ENCODE measurements at places on chromosomes 13 and 19.

DNA sequence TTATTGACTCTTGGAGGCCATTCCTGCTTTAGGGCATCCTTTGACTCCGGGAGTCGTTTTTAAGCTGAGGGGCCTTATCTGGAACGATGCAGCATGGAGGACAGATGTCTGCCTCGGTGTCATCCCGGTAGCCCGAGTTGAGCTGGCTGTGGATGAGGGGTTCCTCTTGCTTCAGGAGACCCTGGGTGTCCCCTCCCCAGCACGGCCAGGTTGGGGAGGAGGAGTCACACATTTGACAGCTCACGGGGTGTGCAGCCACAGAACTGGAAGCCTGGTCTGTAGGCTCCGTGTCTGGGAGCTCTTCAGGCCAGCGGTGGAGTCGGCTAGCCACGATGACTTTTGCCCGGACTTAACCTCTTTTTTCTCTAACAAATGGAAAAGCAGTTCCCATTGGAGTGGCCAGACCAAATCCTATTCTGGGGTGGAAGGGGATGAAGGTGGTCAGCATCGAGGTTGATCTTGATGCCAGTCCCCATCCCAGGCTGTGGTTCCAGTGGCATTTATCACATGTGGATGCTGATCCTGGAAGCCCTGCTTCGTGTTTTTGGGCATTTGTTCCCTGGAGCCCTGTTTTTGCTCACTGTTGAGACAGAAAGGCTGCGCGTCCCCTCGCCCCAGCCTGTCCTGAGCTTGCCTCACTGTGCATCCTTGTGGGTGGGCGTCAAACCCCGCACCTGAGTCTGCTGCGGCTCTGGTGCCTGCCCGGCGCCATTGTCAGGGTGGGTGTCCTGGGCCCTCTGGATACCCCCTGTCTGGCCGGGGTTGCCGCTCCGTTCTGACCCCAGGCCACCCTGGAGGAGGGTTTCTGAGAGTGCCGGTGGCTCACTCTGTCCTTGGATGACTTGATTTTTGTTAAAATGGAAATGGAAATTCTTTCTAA, 12.0 kb downstream of the TFDP1 start:
- no peak for DNase-seq

DNA sequence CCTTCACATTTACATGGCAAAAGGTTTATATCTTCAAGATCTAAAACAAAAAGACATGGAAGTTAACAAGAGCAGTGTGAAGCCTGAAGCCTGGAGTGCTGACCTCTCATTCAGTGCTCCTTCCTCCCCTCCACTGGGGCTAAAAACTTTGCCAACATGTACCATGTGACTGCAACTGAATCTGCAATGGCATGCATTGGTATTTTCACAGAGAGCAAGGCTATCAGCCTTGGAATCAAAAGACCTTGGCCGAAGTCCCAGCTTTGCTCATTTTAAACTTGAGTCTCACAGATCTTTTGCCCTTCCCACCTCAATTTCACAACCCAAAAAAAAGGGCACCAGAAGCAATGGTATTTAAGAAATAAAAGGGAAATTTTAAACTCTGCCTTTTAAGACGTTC, 325.1 kb downstream of the DCT start:
- DNase-seq = no peak

DNA sequence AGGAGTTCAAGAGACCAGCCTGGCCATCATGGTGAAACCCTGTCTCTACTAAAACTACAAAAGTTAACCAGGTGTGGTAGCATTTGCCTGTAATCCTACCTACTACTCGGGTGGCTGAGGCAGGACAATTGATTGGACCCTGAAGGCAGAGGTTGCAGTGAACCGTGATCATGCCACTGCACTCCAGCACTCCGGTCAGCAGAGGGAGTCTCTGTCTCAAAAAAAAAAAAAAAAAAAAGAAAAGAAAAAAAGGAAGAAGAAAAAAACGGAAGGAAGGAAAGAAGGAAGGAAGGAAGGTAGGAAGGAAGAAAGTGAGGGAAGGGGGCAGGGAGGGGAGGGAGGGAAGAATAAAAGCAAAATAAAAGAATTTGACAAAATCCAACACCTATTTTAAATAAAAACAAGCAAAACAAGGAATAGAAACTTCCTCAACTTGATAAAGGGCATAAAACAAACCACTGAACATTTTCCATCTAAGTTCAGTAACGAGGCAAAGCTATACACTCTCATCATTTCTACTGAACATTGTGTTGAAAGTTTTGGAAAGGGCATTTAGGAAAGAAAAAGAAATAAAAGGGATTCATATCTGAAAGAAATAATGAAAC, 411.6 kb upstream of the SLITRK5 start:
- DNase-seq = no peak

GRCh38 chr19:16372065-16372915, 47.7 kb downstream of the KLF2 start:
- DNase-seq = no peak

- DNase-seq = no peak
Measured at GRCh38 chr13:91154558-91155353, 192.7 kb upstream of the MIR17HG start.

- peak; percentile 75 for DNase-seq
Measured at GRCh38 chr13:51125495-51126226, 14.6 kb upstream of the C13orf42 start.

- DNase-seq = no peak
Measured at GRCh38 chr19:54312436-54313377, at the start of gene LILRA5. TSS of gene LILRA5 (minus strand) at chr19:54313166. CDS start at chr19:54313019, 147 bp downstream.

- DNase-seq = peak; percentile 51
Measured at GRCh38 chr19:10390652-10391286, 10.4 kb upstream of the TYK2 start.

- no peak for DNase-seq
Measured at GRCh38 chr19:6851359-6851758, 36.0 kb upstream of the ADGRE1 start.

- DNase-seq = no peak
Measured at GRCh38 chr13:97944396-97945029, 9.0 kb upstream of the IPO5 start.

DNA sequence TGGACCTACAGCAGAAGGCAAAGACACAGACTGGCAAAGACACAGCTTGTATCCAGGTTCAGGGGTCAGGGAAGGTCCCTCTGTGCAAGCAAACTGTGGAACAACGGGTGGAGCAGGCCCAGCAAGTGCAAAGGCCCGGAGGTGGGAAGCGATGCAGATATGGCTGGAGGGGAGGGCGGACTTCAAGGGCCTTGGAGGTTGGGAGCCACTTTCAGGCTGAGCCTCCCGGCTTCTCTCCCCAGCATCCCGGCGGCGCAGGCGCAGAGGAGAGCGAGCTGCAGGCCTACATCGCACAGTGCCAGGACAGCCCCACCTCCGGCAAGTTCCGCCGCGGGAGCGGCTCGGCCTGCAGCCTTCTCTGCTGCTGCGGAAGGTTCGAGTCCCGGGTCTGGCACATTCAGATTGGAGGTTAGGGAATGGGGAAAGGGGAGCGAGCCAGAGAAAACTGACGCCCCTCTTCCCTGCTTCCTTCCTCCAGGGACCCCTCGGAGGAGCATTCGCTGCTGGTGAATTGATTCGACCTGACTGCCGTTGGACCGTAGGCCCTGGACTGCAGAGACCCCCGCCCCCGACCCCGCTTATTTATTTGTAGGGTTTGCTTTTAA, 2.1 kb upstream of the PNPLA6 start:
- peak; percentile 42 for DNase-seq

- no peak for DNase-seq
Measured at GRCh38 chr19:54875506-54875905, 1.5 kb downstream of the FCAR start.

DNA sequence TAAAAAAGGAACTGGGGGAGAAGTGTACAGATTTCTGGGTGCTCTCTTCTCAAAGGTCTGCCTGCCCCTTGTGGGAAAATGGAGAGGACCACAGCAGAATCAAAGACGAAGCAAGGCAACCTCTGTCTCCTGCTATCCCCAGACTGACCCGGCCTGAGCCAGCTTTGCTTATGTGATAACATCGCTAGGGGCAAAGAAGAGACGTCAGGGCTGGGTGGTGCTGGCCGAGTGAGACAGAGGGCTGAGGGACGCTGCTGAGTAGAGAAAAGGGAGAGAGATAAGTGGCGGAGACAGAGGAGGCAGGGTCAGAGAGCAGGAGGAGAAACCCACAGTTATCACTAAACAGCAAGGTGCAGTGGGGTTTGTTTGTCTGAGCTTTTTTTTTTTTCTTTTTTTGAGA, 4.6 kb upstream of the MUC16 start:
- DNase-seq = no peak

GRCh38 chr13:30235216-30235615, 72.1 kb downstream of the KATNAL1 start:
- DNase-seq = no peak

DNA sequence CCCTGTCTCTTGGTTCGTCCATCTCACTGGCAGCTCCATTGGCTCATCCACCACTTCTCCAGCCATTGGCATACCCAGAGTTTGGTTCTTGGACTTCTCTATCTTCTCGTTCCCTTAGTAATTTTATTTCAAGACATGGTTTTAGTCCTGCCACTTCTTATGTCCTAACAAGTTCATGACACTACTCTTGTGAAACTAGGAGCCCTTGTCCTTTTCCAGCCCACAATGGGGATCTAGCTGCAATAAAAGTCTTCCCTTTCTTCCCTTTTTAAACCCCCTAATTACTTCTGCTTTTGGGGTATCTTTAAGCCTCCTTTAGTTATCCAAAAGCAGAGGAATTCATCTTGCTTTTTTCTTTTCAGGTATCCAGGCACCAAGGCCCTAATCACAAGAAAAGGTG, 2.9 kb upstream of the RCBTB2 start:
- no peak for DNase-seq

DNA sequence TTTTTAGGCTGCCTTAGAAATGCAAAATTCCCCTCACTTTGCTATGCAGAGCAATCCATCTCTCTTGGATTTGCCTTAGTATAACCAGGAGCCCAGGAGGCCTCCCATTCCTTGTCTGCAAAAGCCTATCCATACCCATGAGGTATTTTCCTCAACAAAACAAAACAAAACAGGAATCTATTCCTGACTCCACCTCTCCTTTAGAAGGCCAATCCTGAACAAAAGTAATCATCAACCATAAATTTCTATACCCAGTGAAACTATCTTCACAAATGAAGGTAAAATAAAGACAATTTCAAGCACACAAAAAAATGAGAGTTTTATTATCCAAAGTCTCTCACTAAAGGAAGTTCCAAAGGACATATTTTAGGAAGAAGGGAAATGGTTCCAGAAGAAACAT, 365.7 kb downstream of the KCNRG start:
- no peak for DNase-seq

DNA sequence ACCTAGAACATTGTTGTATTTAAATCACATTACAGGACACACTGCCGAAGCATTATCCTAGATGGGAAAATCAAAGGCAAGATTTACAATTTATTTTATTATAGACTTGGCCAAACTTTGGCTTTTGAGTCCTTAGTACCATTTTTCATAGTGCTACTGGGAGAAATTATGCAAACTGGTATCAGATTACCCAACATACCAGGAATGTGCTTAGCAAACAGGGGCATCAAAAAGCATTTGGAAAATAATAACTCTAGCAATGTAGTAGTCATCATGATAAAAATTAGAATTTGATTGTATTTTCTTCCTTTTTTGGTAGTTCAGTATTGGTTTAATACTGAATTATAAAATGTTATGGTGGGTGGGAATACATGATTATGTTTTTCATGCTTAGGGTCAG, 34.0 kb downstream of the GPC6 start:
- no peak for DNase-seq

- no peak for DNase-seq
Measured at GRCh38 chr13:76865109-76865508, 21.1 kb downstream of the KCTD12 start.

DNA sequence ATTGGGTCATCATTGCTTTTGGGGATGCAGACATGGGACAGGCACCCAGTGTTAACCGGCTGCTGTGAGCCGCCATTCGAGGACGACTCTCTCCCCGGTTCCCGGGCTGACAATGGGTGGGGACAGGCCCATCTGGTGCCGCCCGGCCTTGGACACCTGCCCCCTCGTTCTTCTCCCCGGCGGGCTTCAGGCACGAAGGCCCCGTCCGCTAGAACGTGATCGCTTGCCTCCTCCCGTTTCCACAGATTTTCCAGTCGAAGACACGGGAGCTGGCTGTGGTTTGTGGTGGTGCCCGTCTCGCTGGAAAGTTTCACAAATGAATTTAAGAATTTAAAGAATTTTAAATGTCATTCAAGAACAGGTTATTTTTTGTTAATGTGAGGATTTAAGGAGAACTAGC, 2.0 kb downstream of the PALM start:
- no peak for DNase-seq

DNA sequence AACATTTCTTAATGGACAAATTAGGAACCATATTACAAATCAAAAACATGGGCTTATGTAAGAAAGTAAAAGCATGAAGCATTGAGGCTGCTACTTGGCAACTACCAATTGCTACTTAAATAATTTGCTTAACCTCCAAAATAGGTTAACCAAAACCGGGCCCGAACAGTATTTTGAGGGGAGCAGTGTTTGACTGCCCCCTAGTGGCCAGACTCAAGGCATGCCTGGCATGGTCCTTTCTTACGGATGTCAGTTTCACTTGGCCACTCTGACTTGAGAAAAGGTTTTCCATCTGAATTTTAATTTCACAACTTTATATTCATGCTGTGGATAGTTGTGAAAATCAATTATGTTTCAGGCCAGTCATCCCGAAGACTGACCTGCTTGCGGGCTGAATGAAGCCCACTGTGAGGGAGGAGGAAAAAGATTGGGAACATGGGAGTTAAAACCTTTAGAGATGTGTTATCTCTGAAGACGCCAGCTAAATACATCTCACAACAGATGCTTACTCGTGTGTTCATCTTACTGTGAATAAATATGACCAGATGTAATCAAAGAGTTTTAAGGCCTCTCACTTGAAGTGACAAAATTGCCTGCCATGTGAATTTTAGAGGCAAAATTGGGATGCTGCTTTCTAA, 2.9 kb downstream of the RXFP2 start:
- peak; percentile 21 for DNase-seq

DNA sequence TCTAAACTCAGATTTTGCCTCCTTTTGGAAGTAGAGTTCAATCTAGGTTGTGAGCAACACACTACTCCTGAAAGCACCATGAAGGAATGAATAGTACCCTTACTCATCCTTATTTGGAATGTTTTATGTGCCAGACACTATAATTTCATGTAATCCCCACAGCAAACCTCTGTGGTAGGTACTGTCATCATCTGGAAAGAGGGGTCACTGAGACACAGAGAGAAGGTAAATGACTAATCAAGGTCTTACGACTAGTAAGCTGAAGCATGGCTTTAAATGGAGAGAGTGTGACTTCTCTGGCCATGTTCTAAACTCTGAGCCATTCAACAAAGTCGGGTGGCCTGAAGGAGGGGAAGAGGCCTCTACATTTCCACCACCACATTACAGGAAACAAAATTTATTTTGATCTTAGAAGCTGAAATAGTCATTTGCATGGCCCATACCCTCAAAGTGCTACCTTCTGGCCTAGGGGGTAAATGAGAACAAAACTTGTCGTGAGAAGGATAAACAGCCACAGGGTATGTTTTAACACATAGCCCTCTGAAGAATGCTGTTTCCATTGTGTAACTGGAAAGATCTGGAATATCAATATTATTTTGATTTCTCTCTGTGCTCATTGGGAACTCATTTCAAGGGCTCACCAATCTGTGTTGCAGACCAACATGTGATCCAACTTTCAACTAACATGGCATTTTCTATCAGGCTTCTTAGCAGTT, 180.8 kb upstream of the RFC3 start:
- DNase-seq = no peak
